ENCODE measurements at places on chromosomes 11 and 22. TPM values are rescaled to one million over a fixed set of nuclear protein-coding genes. Genes with fewer than 3 reads are reported as not detected.

Gene CBLIF
- not detected for total RNA-seq

DNA sequence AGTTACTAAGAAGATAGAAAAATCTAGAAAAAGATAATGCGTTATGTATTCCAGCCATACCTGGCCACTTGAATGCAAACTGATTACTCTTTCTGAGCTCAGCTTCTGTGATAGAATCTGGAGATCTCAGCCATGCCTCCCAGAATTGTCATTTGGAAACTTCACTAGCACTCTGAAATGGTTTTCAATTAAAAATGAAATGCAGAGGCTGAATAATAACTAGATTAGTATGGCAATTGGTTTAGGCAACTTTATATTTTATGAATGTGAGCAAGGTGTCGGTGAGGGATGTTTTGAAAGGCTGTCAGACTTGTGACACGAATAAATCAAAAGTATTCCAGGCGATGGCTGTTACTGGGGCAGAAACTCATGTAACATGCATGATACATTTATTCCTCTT, 128.8 kb upstream of the SORL1-AS1 start:
- H3K4me1 ChIP-seq = peaks cover 5% of the 10 kb centered on the region
- H3K4me3 ChIP-seq = no peak overlapping the region
- H3K36me3 ChIP-seq = no peaks in the 10 kb centered on the region
- no peak for DNase-seq
- no peak overlapping the region for H3K27ac ChIP-seq

Gene PTPRCAP
- 0.86 TPM for total RNA-seq

GRCh38 chr22:17912945-17913721, 111.2 kb downstream of the MICAL3 start:
- DNase-seq = no peak
- H3K27me3 ChIP-seq = no peaks in the 10 kb centered on the region
- H3K36me3 ChIP-seq = no peaks in the 10 kb centered on the region
- H3K27ac ChIP-seq = peak overlapping the region; percentile 89

- DNase-seq = no peak
- H3K4me3 ChIP-seq = no peak overlapping the region
- H3K36me3 ChIP-seq = no peaks in the 10 kb centered on the region
These were observed 13.2 kb downstream of the PPFIBP2 start for GRCh38 chr11:7527029-7527428.

Gene XNDC1N
- 3.0 TPM for total RNA-seq

DNA sequence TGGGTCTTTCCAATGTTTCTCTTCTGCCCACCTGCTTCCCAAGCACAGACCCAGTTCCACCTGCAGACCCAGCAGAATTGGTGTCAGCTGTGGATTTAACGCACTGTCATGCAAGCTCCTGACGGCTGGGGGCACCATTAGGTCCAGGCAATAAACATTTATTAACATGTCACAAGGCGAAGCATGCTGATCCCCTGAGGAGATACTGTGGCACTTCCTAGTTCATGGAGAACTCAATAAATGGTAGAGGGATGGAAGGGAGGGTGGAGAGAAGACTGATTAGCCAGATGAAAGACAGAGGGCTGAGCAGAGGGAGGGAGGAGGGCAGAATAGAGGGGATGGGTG, 68.3 kb upstream of the TSPAN18 start:
- no peak overlapping the region for H3K27ac ChIP-seq
- H3K36me3 ChIP-seq = no peaks in the 10 kb centered on the region
- peaks cover 11% of the 10 kb centered on the region for H3K4me1 ChIP-seq
- no peak for DNase-seq
- no peaks in the 10 kb centered on the region for H3K27me3 ChIP-seq
